ENCODE measurements at places on chromosomes 3 and 15. TPM values are rescaled to one million over a fixed set of nuclear protein-coding genes. Genes with fewer than 3 reads are reported as not detected.

DNA sequence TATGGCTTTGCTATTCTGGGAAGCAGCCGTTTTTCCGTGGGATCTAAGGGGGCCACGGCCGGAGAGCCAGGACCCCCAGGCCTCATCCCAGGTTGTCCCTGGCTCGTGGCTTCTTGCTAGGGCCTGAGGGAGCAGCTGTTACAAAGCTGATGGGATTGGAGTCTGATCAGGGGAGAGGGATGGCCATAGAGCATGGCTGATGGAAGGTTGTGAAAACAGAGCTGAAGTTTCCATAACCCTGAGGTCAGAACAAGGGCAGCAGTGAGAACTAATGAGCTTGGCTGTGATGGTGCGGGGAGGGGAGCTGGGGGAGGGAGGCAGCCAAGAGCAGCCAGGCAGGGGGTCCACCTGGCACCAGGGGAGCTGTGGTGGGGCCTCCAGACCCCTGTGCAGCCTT lies 63.0 kb downstream of the LINGO1 start:
- DNase-seq: no peak

DNA sequence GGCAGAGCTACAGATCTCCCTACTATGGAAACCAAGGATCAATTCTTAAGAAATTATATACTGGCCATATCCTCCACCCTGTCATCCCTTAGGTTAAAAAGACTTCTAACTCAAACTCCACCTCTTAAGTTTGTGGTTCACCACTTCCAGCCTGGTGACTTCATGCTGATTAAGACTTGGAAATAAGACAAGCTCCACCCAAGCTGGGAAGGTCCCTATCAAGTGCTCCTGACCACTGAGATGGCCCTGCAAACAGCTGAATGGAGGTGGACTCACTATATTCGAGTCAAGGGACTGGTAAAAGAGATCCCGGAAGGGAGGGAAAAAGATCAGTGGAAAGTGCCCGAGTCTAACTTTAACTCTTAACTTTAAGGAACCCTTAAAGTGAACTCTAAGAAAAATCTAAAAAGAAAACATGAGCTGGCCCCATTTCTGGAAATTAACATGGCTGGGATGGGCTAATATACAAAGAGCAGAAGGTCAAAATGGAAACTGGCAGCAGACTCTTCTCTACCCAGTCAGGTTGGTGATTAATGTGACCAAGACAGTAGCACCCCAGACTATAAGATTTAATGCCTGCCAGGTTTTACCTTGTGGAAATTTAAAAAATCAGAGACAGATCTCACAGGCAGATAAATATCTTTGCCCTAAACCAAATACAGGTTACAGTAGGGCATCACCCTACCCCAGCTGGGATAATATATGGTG lies 43.9 kb downstream of the PPCDC start:
- DNase-seq: peak; percentile 83

DNA sequence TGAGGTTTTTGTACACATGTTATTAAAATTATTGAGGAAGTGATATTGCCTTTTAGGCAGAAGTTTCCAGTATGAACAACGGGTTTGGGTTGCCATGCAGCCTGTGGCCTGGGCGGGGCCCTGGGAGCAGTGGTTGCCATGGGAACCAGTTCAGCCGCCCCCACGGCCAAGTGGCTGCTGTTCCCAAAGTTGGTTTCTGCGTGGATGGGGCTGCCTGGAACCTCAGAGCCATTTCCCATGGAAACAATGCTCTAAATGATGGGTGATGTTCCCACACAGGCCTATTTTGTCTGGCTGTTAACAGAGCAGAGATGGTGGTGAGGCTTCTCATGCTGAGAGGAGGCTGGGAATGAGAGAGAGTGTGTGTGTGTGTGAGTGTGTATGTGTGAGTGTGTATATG lies 19.5 kb downstream of the MRAS start:
- no peak for DNase-seq

Gene TOPBP1
- 37.7 TPM for total RNA-seq

DNA sequence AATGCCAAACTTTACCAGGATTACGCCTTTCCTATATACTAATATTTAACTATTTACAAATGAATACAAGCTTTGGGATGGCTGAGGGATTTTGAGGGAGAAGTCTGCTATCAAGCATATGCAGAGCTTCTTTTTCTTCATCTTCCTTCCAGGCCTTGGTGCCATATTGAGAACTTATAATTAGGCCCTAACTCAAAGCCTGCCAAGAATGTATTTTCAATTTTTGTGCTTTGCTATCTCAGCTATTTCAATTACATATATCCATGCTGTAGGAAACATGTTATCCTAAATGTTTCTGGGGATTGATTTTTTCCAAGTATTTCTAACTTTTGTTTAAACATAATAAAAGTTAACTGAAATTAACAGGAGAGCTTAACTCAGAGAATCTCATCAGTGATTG lies 425.0 kb upstream of the GRM7 start:
- no peak for DNase-seq

- DNase-seq: peak; percentile 10
These were observed 630 bp downstream of the ATP6V1A start for GRCh38 chr3:113747283-113748046.

DNA sequence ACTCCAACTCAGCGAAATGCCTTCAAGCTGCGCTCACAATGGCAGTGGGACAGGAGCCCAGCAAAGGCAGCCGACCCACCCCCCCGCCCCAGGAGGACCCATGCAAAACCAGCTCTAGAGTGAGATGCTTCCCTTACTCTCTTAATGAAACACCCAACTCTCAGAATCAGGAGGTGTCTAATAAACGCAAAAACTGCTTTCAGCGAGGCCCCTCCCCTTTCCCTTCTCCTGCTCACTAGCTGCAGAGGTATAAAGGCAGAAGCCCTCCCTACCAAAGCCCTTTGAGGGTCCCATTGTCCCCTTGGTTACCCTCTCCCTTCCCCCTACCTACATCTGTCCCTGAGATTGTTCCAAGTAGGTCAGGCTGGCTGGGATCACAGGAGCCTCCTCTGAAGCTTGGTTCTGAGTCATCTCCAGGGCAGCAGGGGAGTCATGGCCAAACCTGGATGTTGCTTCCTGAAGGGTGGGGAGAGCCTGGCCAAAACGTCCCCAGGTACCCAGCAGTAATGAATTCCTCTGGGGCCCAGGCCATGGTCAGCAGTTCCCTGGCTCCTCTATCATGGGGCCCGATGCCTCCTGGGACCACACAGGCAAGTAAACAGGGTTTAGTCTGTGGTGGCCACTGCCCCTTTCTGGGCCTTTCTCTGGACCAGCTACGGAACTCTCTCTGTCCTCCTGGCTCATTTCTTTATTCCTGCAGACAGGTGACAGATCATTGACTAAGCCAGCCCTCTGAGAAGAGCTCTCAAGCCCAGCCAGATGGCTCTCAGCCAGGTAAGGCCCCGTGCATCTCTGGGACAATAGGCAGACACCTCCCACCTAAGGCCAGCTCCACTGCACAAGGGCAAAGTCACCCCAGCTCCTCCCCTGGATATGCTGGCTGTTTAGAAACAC lies 8.6 kb downstream of the KLHL25 start:
- peak; percentile 68 for DNase-seq

GRCh38 chr3:13504161-13504831 lies 24.2 kb downstream of the HDAC11 start:
- peak; percentile 64 for DNase-seq

DNA sequence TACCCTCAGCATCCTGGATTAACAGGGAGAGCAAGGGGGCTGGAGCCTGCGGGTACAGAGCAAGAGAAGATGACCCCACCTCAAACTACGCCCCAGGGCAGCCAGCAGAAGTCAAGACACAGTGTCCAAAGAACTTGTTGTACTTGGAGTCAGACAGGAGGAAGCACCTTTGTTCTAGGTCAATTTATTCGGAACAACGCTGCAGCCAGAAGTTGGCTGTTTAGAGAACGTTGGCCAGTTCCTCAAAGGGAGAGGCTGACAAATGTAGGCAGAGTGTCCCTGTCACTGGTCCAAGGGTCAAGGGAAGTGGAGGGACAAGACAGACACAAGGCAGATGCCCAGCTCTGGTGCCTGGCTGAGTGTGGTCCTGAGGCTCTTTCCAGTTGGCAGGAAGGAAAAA lies 32.1 kb upstream of the PIAS1 start:
- DNase-seq: no peak

DNA sequence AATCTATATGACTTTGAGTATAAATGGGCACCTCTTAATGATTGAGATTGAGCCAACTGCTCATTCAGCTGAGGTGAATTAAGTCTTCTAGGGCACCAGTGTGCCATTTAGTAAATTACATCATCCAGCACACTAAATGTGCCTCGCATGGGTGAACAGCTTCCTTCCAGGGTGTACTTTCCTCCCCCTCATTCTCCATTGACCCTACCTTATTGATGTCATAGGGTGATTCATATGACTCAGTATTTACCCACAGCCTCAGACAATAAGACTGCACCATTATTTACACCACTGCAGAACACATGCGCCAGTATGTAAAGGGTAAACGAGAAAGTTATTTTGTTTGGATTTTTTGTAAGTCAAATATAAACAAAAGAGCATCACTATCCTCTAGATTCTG lies 185.2 kb upstream of the ARL6 start:
- DNase-seq: peak; percentile 60

Gene CHAC1
- total RNA-seq: 35.4 TPM

Gene XPC
- 17.1 TPM for total RNA-seq

DNA sequence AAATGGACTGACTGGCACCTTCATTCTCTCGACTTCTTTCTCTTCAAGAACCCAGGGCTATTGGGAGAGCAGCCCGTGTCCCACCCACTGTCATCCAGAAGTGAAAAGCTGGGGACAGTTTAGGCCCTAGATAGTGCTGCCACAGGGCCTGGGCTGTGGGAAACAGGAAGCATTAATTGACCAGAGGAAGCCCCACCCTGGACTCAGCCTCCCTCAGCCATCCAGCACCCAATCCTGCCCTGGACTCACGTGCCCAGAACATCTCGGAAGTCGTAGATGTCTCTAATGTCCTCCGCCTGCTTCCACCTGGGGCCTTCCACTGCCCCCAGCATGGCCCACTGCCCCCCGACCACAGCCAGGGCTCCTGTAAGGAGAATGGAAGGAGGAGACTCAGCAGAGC lies 2.3 kb downstream of the CAMK1 start:
- no peak for DNase-seq

DNA sequence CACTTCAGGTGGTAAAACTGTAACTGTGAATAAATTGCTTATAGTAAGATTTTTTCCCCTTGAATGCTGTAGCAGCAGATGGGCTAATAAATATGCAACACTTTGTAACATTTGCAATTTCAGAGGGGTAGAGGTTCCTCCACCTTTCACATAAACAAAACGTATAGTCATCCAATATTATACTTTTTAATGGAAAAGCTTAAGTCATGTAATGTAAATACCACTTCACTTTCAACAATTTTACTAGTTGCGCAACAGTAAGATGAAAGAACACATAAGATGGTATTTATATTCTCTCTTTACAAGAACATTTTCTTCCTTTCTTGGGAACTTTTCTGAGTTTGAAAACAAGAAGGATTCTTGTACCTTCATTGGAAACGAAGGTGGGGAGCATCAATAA lies 56.6 kb upstream of the FAM3D start:
- DNase-seq: no peak

Gene UNC13C
- not detected for total RNA-seq

- peak; percentile 30 for DNase-seq
These were observed 93.1 kb downstream of the LRIG1 start for GRCh38 chr3:66407611-66408218.

Gene GPD1L
- total RNA-seq: 10.1 TPM

DNA sequence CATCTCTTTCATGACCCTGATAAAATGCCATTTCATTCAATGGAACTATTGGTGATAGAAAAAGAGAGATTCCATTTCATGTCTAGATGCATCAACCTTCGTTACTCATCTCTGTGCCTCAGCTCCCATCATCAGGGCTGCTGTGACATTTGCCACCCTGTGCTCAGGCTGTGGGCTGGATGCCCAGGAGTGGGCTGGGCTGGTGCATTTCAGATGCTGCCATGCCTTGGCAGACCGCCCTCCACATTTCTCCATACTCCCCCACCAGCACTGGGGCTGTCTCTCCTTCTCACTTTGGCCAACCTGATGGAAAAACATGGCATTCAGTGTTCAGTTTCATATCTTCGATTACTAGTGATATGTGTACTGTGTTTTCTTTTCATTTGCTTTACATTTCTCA lies 59.1 kb downstream of the DNASE1L3 start:
- DNase-seq: no peak

- peak; percentile 6 for DNase-seq
These were observed 191.8 kb downstream of the LSAMP start for GRCh38 chr3:116253511-116253910.

- DNase-seq: no peak
These were observed 27.7 kb upstream of the ZNF385D start for GRCh38 chr3:21778715-21779114.

Gene ARIH1
- total RNA-seq: 32.2 TPM

Gene SNRPN
- total RNA-seq: 228 TPM

- DNase-seq: no peak
These were observed 697 bp downstream of the CHSY1 start for GRCh38 chr15:101250873-101251829.

Gene RRP9
- total RNA-seq: 25.7 TPM

DNA sequence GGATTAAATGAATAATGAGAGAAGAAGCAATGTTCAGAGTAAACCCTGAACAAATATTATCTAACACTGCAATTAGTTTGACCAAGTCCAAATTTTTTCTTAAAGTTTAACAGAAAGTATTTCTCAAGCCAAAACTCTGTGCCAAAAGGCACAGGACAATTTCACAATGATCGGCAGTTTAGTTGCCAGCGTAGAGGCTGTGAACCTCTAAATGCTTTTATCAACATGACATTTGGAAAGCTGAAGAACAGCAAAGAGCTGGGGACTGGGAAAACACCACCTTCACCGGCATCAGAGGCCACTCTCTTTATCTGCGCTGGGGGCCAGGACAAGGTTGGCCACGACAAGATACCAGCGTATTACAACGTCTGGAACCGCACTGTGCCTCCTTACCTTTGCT lies 125.6 kb downstream of the ADAMTS17 start:
- no peak for DNase-seq

Gene COL6A5
- not detected for total RNA-seq

GRCh38 chr3:123113889-123114450 lies 47.1 kb downstream of the PDIA5 start:
- DNase-seq: no peak

Gene MKRN3
- total RNA-seq: 9.6 TPM

Measured in H4 (cell line).